ENCODE measurements at places on chromosomes 6 and 20.

DNA sequence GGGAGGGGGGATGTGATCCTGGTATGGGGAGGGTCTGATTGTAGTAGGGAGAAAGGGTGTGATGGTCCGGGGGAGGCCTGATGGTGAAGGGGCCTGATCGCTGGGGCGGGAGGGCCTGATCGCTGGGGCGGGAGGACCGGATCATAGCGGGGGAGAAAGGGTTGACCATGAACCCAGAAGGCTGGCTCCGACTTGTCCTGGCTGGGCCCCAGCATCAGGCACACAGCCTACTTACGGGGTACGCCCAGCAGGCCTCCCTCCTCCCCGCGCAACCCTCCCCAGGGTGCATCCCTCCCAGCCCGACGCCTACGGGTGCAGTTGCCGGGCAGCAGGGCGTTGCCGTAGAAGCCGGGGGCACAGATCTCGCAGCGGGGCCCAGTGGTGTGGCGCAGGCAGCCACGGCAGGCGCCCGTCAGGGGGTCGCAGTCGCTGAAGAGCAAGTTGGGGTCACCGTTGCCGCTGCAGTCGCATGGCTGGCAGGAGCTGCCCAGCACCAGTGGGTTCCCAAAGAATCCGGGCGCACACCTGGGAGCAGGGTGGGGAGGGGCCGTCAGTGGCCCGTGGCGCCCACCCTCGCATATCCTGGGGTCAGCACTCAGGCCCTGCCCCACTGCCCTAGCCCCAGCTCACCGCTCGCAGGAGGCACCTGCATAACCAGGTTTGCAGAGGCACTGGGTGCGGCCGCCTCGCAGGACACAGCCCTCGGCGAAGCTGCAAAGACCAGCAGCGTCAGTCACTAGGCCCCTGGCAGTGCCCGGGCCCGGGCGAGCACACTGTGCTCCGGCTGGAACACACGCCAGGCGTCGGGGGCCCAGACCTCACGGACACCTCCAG, 20.6 kb downstream of the ADRM1 start:
- no peak for DNase-seq

GRCh38 chr6:34836008-34836407, 44.1 kb downstream of the BLTP3A start:
- no peak for DNase-seq

DNA sequence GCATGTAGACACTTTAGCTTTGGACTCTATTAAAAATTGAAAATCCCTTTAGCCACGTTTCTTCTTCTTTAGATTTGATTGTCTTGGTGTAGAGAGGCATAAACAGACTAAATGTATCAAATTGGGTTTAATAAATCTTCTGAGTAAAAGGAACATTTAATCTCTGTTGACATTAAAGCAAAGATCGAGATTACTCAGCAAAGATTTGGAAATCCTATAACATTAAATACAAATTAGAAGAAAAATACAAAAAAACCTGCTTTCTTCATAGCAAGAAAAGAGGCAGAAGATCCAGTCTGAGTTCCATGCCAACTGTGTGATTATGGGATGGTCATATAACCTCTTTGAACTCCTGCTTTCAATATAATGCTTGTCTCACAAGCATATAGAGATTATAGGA, 172.3 kb downstream of the GJA1 start:
- no peak for DNase-seq

DNA sequence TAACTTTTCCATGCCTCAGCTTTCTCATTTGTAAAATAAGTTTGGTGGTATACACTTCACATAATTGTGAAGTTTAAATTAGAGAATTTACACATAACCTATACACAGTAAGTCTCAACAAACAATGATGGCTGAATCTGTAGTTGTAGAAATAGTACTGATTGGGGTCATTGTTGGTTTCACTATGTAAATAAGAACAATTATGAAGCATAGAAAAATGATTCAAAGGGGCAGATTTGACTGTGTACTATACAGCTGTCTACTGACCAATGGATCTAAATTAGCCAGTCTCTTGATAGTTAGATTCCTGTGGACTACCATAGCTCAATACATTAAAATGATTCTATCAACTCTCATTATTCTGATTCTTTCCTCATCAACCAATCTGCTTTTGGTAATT, 181.1 kb upstream of the STXBP5 start:
- no peak for DNase-seq

GRCh38 chr6:56713254-56713672, 70.6 kb upstream of the DST start:
- no peak for DNase-seq

DNA sequence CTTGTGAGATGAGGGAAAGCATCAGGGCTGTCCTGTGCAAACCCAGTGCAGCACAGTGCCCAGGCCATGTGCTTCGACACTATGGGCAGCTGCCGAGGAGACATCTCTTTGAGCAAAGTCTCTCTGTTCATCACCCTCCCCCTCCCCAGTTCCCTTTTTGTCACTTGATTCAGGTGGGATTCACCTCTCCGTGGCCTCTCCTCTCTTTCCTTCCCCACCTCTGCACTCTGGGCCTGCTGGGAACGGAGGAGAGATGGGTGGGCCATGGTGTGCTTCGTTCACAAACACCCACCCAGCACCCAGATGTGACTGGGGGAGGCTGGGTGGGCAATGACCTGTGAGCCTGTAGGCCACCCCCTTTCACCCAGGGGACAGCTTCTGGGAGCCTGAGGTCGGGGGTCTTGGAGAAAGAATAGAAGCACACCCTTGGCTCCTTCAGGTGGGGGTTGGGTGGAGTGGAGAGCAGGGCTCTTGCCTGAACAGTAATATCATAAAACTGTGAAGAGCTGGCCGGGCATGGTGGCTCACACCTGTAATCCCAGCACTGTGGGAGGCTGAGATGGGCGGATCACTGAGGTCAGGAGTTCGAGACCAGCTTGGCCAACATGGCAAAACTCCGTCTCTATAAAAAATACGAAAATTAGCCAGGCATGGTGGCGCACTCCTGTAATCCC, 33.5 kb upstream of the DLGAP4 start:
- no peak for DNase-seq

Measured in stimulated activated CD4-positive, alpha-beta T cell treated with anti-CD3 and anti-CD28 coated beads, Interleukin-1b, Interleukin-23, amount 100 ng/mL, for 1 hour (primary cell).